Activated CD4-positive, alpha-beta memory T cell treated with anti-CD3 and anti-CD28 coated beads, Interleukin-2, amount 10 ng/mL, durations not matched to agents 7 days and 5 days (primary cell): ENCODE measurements at places on chromosomes 12 and 14. TPM values are rescaled to one million over a fixed set of nuclear protein-coding genes. Genes with fewer than 3 reads are reported as not detected.

GRCh38 chr14:90109858-90110257, 48.1 kb downstream of the KCNK13 start:
- no peak for DNase-seq

DNA sequence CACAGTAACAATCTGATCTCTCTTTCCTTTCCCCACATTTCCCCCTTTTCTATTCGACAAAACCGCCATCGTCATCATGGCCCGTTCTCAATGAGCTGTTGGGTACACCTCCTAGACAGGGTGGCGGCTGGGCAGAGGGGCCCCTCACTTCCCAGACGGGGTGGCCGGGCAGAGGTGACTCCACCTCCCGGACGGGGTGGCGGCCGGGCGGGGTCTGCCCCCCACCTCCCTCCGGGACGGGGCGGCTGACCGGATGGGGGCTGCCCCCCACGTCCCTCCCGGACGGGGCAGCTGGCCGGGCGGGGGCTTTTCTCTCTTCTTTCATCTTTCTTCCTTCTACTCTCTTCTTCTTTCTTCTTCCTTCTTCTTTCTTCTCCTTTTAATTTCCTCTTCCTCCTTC, 1.3 kb upstream of the NUBPL start:
- no peak for DNase-seq

DNA sequence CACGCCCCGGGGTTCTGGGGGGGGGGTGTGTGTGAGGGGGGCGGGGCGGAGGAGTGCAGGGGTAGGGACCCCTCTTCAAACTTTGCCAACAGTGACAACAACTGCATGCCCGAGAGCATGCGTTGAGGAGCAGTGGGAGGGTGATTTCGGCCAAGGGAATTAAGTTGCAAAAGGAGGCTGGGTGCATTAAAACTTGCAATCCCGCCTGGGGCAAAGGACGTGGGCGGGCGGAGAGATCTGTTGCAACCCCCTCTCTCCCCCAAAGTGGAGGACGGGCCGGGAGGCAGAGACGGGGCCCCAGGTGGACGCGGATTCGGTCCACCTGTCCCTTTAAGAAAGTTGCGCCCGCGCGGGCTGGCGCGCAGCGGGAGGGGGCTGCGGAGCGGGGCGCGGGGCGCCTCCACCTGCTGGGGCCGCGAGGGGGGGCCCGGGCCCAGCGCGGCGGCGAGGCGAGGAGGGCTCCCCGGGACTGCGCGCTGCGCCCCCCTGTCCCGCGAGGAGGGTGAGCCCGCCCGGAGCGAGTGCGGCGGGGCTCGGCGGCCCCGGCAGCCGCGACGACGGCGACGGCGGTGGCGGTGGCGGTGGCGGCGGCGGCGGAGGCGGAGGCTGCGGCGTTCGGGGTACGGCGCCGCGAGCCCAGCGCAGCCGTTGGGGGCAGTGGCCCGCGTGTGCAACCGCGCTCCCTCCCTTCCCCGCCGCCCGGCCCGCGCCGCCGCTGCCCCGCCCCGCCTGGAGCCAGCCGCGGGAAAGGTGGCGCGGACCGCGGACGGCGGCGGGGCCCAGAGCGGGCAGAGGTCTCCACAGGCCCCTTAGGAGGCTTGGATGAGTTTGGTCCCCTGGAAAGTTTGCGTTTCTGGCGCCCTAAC, 530 bp upstream of the FOXN4 start:
- no peak for DNase-seq

DNA sequence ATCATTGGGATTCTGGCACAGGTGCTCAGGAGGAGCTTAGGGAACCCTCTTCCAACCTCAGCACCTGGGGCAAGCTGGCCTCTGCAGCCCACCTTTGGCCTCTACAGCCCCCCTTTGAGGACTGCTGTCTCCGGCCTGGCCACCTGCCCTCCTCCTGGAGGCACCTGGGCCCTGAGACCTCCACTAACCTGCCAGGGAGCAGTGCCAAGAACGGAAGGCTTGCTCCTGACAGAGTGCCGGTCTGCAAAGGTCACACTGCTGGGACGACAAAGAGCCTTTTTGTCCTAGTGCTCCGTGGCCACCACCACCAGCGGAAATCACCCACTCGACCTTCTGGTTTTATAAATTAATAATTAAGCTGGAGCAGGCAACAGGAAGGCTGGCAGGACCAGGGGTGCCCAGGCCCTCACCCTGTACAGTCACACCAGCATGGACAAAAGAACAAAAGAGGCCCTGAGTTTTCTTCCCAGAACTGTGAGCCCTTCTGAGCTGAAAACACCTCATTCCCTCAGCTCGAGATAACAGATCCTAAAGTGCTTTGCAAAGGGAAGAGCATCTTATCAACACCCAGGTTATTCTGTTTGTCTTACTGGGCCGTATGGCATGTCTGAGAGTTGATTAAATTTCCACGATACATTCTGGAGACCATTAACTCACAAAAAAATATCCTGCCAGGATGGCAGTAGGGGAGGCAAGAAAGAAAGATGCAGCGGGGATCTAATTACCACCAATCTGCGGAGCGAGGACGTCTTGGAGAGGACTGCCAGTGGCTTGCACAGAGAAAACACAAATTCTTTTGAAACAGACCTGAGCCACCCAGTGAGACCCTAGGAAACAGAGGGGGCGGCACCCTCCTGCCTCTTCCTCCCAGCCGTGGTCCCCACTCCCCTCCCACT, 8.2 kb downstream of the TESC start:
- DNase-seq: no peak

DNA sequence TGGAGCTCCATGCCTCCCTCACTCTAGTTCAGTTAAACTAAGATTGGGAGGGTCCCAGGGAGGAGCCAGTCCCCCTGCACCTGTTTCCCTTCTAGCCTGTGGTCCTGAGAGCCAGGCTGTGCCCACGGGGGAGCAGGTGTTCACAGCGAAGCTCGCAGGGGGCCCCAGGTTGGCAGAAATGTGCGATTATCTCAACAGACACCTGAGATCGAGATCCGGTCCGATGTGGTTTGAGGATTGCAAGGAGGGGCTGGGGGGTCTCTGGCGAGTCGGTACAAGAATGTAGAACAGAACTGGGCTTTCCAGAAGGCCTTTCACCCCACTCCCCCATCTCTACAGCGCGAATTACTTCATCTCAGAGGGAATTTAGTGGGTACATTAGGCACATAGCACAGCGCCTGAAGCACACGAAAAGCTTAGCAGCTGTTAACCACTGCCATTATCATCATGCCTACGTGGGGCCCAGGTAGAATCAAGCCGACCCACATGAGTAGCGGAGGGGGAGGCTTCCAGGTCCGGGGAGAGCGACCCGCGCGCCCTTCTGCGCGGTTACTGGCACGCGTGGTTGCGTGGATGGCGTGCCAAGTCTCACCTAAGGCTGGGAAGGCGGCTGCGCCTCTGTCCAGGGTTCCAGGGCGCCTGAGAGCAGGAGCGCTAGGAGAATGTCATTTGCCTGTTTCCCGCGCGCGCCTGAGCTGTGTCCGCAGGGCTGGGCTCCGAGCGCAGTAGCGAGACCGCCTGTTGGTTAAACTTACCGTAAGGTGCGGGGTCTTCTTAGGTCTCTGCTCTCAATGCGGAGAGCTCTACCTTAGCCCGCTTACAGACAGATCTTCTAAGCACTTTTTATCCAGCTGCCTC, 1539.5 kb upstream of the TMEM132C start:
- DNase-seq: no peak

DNA sequence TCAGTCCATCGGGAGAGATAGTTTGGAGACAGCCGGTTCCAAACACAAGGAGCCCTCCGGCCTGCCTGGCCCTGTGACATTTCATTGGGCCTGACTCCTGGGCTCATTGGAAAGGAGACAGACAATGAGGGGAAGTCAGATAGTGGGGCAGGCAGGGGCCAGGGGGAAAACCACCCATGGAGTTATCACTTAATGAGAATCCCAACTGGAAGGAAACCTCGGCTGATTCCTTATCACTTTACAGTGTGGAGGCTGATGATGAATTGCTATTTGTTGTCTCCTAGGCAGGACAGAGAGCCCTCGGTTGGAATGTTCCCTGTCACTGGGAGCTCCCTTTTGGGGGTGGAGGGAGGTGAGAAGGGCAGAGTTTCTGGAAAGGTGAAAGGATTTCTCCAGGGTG, 44.4 kb downstream of the TBX5 start:
- no peak for DNase-seq

GRCh38 chr14:87834594-87834993, 158.4 kb downstream of the GALC start:
- no peak for DNase-seq

DNA sequence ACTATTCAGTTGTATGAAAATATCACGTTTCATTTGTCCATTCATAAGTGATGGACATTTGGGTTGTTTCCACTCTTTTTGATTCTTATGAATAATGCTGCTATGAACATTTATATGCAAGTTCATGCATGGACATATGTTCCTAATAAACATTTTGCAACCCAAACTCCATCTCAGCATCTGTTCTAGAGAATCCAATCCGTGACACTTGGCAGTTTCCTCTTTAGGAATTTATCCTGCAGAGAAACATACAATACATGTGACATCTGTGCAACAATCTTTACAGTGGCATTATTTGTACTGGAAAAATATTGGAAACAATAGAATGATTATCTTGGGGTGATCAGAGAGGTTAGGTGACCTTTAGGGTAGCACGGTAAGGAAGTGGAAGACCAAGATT, 290.8 kb upstream of the SRRM4 start:
- no peak for DNase-seq

DNA sequence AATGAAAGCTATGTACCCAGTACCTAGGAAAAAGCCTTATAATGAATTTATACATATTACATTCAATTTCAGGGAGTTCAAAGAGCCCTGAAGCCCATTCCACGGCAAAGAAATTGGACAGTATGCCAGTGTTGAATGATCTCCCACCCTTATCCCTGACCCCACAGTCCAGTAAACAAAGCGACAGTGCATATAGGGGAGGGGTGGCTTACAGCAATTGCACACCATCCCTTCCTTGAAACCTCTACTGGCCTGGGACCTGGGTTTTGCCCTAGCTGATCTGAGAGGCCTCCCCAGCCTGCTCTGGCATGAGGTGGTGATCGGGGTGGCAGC, 17.3 kb upstream of the RND1 start:
- no peak for DNase-seq

The SLC17A8 gene
- total RNA-seq: not detected

The PSMC6 gene
- total RNA-seq: 78.3 TPM

The SRGAP1 gene
- total RNA-seq: not detected
